ENCODE measurements at places on chromosomes 16 and 17.

DNA sequence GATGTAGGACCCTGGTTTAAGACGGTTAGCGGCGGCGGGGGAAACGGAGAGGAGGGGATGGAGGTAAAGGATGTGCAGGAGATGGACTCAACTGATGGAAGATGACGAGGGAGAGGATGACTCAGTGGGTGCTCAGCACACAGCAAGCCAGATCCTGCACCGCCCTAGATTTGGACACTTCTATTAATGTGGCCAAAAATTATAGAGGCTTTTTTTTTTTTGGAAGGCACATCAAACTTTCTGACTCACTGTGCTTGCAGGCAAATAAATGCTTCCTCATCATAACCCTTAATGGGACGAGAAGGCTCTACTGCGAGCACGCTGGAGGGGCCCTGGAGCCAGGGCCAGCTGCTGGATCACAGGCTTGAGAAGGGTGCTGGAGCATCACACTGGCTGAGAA lies 36.0 kb downstream of the RTN4RL1 start:
- no peak for DNase-seq

DNA sequence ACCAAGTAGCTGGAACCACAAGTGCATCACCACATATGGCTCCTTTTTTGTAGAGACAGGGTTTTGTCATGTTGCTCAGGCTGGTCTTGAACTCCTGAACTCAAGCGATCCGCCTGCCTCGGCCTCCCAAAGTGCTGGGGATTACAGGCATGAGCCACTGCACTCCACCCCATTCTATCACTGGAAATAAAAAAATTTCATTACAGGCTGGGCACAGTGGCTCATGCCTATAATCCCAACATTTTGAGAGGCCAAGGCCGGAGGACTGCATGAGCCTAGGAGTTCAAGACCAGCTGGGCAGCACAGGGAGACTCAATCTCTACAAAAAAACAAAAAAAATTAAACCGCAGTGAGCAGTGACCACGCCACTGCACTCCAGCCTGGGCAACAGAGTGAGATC lies 60.1 kb downstream of the BRIP1 start:
- no peak for DNase-seq

- DNase-seq: no peak
Measured at GRCh38 chr17:10071141-10071540, 127.3 kb downstream of the GAS7 start.

GRCh38 chr16:49876716-49877129 lies 20.8 kb upstream of the ZNF423 start:
- no peak for DNase-seq

GRCh38 chr16:72481419-72481818 lies 309.5 kb upstream of the PMFBP1 start:
- no peak for DNase-seq

DNA sequence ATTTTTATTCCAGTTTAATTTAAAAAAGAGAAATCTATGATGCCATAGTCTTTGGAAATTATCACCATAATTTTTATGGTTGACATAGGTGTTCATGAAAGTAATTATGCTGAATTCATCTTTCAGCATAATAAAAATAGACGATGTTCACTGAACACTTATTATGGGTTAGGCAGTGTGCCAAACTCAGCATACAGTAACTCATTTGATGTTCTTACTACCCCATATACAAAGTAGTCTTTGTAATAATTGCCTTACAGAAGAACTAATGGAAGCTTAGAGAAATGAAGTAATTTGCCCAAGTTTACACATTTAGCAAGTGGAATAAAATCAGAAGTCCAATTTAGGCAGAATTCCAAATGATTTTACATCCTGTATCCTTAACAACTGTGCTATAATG lies 852.2 kb upstream of the GOT2 start:
- no peak for DNase-seq

DNA sequence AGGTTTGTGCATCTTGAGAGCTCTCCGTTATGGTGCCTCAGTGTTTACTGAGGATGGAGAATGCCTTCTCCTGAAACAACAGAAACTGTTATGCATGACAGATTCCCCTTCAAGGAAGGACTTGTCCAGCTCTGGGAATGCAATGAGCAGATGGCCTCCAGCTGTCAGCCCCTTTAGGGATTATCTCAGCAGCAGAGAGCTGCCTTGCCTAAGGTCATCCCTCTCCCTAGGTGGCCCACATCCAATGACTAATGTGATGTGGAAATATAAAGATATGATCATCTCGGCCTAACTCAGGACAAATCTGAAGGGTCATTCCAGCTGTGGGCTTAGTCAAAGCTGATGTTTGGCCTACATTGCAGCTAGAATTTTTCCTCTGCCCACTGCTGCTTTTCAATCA lies 214.3 kb upstream of the N4BP1 start:
- no peak for DNase-seq

DNA sequence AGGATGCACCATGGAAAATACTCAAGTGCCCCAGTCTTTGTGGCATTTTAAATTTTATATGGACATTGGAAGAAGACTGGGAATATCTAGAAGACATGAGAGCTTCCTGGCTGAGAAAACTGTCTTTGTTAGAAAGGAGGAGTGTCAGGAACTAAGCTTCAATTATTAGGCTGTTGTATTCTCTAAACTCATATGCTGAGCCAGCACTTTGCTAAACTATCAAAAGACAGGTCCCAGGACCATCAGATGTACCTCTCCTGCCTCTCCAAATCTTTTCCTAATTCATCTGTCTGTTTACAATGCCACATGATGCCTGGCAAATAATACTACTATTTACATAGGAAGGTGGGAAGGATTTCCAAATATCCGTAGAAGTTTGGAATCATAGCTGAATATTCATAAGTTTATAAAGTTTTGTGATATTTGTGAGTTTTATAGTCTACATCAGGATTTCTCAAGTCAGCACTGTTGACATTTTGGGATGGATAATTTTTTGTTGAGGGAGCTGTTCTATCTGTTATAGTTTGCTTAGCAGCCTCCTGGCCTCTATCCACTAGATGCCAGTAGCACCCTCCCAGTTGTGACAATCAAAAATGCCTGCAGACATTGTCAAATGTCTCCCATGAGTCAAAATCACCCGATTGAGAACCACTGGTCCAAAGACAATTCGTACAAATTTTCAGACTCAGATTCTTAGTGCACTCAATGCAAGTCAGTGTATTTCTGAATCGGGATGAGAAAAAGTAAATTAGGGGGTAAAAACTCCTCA lies 61.2 kb upstream of the NETO2 start:
- no peak for DNase-seq

DNA sequence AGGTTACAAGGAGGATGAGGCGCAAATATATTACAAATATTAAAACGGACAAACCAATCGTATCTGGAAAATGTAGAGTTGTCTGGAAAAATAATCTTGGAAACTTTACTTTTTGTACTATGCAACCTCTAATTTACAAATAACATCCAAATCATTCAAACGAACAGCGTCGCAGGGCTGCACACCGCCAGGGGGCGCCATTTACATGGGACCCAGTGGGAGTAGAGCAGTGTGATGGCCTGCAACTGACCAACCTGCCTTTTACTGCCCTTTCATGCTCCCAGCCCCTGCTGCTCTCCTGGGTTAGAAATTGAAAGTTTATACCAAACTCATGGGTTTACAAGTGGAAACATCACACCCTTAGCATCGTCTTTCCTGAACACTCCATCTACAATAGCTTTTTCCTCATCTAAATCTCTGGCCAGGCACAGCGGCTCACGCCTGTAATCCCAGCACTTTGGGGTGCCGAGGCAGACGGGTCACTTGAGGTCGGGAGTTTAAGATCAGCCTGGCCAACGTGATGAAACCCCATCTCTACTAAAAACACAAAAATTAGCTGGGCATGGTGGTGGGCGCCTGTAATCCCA lies 10.0 kb downstream of the PITPNC1 start:
- DNase-seq: peak; percentile 49

- no peak for DNase-seq
Measured at GRCh38 chr17:73760439-73760758, 116.2 kb upstream of the SDK2 start.

DNA sequence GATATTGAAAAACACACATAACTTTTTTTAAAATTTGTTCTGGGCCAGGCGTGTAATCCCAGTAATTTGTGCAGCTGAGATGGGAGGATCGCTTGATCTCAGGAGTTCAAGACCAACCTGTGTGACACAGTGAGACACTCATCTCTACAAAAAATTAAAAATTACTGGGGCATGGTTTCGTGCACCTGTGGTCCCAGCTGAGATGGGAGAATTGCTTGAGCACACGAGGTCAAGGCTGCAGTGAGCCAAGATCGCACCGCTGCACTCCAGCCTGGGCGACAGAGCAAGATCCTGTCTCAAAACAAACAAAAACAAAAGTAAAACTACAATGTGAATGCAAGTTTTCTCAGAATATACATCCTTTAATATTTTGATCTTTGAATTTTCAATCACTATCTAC lies 15.1 kb downstream of the C16orf54 start:
- DNase-seq: no peak

GRCh38 chr17:62723842-62724241 lies 84.3 kb downstream of the MARCHF10 start:
- DNase-seq: no peak

All from stimulated activated CD4-positive, alpha-beta T cell treated with anti-CD3 and anti-CD28 coated beads, TNF-alpha, amount 100 ng/mL, for 48 hours (primary cell).